ENCODE measurements at places on chromosomes 11 and 22.

GRCh38 chr11:16794047-16794818, 55.8 kb downstream of the C11orf58 start:
- no peak for DNase-seq

DNA sequence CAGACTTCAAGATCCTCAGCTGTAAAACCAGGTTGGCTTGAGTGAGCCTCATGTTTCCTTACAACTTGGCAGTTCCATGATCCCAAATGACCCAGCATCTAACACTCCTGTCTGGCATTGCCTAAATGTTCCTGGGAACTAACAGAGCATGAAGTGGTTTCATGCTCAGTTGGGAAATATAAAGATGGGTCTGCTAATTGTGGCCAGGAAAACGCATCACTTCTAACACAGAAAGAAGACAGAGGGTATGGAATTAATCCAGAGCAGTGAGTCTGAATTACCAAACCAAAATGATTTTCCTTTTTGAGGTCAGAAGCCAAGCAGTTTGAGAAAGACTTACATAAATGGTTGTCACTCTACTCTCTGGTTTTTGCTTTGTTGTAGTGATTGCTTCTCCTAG, 60.5 kb upstream of the MMP13 start:
- DNase-seq: no peak

GRCh38 chr11:100928426-100928825, 201.2 kb downstream of the PGR start:
- DNase-seq: no peak

DNA sequence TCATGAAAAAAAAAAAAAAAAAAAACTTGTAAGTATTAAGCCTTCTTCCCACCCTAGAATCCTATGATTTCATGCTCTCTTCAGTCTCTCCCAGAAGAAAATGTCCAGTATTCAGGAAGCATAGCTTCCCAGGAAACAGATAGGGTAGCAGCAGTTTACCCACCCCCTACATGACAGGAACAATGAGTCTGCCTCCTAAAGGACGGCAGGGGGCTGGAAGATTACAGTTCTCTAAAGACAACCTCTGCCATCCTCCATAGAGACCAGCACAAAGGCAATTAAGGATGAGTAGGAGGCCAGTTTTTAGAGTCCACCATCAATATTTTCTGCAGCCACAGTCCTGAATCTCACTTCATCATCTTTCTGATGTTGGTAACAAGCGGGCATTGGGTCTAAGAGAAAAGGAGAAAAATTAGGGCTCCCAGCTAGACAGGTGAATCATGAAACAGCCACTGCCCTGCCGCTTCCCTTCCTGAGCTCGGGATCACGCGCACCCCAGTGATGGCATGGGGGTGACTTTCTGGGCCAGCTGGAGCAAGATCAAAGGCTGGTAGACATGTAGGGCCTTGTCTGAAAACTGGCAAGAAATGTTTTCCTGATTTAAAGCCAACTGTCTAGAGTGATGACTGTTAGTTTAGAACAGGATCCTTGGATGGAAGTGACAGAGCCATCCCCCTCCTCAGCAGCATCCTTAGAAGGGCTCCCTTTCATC, 322.8 kb downstream of the LARGE1 start:
- no peak for DNase-seq

DNA sequence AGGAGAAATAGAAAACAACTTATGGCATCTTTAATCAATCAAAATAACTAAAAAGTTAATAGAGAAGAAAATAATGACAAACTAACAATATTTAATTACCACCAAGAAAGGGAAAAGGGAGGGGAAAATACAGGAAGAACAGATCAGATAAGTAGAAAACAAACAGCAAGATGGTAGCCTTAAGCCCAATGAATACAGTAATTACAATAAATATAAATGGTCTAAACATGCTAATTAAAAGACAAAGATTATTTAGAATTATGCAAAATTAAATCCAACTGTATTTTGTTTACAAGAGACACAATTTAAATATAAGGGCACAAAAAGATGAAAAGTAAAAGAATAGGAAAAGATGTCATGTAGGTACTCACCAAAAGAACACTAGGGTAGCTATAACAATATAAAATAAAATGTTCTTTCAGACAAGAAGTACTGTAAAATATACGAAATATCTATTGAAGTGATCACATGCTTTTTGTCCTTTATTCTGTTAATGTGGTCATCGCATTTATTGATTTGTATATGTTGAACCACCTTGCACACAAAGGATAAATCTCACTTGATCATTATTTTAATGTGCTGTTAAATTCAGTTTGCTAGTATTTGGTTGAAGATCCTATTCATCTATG, 14.0 kb downstream of the C11orf65 start:
- no peak for DNase-seq

DNA sequence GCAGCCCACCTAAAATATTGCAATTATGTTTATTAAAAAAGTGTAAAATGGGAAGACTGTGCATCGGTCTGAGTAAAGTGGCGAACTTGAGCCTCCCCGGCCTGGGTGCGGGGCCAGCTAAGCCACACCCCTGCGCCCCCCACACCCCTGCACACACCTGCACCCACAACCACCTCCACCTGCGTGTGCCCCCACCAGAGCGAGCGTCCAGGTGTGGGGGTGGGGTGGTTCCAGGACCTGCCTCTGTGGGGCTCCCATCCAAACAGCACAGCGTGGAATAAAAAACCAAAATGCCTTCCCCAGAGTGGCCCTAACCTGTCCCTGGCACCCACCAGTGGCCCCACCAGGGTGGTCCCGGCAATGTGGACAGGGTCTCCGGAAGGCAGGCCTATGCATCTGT, 30.1 kb upstream of the CARS1 start:
- no peak for DNase-seq

GRCh38 chr11:12150831-12151382, 40.5 kb downstream of the MICAL2 start:
- no peak for DNase-seq

DNA sequence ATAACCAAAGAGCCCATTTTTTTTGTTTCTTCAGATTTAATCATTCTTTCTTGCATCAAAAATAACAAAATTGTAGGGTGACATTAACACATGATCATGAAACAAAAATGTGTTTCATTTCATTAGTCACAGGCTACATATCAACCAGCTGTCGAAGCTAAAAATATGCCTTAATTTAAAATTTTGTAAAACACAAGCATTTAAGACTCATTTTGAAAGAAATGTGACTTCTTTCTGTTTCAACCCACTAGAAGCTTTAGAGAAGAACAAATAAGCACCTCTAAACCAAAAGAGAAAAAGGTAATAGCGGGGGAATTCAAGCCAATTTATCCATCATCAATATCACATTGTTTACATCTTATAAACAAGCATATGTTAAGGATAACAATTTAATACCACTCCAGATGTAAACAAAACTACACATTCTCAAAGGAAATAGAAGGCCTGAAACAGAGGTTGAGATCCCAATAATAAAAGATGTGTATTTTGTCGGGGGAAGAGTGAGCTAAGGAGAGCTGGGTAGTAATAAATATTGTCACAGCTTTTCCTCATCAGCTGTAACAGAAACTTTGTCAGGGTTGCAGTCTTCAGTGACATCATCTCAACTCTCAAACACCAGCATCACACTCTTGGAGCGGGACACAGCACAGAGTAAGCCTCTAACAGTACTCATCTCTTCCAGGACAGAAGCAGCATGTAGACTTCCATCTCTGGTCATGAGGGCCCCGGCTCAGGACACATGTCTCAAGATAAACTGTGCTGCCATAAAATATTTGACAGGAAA, 42.0 kb downstream of the ALG9 start:
- DNase-seq: peak; percentile 10

DNA sequence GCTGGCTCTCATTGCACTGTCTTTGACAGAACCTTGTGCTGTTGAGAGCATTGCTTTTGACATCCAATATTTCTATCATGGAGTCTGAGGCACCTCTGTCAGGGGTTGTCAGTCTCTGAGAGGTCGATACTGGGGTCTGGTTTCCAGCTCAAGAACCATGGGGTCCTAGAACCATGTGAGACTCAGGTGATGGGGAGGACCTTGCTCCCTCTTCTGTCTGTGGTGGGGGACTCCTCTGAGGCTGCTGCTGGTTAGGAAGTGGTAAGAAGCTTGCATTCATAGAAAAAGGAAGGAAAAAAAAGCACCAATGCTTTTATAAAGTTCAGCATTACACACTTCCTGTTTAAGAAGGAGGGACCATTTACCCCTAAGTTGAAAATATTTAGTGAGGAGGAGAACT, 91.8 kb upstream of the CD44 start:
- DNase-seq: no peak

GRCh38 chr11:113531083-113531482, 55.9 kb upstream of the DRD2 start:
- DNase-seq: no peak

DNA sequence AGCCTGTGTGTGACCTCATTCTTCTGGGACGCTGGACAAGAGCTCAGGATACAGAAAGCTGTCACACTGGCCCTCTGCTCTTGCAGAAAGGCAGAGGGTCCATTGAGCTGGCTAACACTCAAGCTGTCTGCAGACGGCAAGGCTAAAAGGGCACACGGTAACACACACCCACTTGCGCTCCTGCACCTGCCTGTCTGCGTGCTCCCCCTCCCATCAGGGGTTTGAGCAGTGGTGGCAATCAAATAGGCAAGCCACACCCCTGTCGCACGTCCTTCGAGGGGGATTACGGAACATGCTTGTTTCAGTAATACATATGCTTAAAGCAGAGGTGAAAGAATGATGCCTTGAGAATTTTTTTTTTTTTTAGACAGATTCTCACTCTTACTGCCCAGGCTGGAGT, 7.1 kb upstream of the QSER1 start:
- DNase-seq: no peak

DNA sequence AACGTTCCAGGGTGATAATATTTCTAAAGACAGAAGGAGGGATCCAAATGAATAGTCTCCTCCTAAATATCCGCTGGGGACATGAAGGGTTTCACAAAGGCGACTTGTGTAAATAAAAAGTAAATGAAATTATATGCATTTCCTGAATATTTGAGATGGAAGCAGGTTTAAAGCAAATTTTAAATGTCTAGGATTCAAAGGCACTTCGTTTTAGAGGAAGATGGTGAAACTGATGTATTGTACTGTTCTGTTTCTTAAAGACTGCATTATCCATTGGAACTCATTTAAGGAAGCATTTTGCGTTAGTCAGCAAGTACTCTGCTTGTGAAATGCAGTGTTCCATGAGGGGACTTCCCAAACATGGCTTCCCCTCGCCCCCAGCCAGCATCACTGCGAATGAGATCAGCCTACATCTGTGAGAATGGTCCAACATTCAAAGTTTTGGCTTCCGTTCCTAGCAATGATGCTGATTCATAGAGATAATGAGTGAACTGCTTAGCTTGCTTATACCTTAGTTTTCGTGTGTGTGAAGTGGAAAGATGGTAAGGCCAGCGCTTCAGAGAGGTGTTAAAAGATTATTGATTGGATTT, 1.5 kb downstream of the RAB39A start:
- DNase-seq: no peak

DNA sequence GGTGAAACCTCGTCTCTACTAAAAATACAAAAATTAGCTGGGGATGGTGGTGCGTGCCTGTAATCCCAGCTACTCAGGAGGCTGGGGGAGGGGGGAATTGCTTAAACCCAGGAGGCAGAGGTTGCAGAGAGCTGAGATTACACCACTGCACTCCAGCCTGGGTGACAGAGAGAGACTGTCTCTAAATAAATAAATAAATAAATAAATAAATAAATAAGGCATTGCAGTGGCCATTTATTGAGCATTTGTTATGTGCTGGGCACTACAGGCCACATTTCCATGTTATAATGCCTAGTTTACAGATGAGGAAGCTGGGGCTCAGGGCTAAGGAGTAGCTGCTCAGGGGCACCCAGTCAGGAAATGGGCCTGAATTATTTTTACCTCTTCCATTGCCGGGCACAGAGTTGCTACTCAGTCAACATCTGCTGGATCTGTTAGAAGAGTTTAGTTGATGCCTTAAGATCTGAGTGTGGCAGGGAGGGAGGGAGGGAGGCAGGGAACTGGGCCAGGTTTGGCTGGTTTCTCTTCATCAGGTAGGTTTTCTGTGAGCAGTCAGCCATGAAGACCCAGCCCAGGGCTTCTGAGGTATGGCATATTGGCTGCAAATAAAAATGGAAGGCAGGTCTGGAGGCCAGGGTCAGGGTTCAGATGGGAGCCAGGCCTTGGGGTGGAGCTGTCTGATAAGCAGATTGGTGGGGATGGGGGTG, 5.6 kb downstream of the PVALB start:
- no peak for DNase-seq

GRCh38 chr11:68574308-68574707, 110.0 kb upstream of the GAL start:
- no peak for DNase-seq

DNA sequence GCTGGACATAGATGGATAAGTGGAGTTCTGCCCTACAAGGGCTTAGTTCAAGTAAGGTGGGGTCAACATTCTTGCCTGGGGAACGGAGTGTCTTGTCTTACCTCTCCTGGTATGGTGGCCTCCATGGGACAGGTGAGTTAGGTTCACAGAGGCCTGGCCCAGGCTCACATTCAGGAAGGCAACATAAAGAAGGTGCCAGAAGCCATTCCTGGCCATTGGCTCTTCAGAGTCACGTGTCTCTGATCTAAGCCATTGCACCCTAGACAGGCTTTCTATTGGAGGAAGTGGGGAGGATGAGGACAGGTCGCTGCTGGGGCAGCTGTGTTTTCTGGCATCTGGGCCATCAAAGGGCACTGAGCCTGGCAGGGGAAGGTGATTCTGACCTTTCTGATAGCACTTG, 14.8 kb downstream of the LMO2 start:
- DNase-seq: no peak

- no peak for DNase-seq
Measured at GRCh38 chr22:37940698-37941376, 12.6 kb downstream of the C22orf23 start.

DNA sequence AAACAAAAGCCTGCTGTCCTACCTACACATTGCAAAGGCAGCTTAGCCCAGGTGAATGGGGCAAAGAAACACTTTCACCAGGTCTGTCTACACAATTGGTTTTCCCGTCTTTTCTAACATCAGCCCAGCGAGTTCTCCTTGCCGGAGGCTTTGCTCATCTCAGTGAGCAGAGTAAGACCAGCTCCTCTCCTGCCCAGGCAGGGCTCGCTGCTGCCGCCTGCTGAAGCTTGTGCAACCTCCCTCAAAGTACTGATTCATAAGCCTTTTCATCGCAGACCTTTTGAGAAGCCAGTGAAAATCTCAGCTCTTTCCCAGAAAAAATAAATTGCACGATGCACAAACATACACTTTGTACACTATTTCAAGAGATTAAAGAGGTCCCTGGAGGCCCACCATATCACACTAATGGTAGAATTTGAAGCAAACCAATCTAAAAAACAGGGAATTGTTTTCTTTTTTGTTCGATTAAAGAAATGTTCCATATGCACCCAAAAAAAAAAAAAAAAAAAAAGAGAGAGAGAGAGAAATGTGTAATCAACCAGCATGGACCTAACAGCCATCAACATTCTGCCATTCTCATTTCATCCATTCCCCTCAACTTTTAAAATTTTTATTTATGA, 328.1 kb upstream of the MPPED2 start:
- DNase-seq: no peak

DNA sequence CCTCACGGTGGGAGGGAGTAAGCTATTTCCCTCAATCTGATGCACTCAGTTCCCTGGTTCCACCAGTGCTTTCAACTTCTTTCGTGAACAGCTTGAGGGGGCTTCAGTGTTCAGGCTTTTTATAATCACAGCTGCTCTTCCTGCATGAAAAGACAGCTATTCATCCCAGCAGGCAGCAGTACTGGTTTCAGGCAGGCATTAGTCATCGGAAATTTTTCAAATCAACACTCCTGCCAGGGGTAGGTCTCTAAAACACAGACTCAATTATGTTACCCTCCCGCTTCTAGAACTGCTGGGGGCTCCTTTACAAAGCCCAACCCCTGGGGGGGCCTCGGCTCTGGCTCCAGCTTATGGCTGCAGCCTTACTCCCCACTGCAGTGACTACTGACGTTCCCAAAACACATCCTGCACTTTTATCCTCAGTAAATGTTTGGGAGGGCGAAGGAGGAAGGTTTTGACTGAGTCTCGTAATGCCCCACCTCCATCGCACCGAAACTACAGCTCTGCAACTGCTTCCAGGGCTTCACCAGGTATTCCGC, 5.8 kb downstream of the POLDIP3 start:
- no peak for DNase-seq
